NCI-H524 (cell line): ENCODE measurements at places on chromosomes 2 and 18.

DNA sequence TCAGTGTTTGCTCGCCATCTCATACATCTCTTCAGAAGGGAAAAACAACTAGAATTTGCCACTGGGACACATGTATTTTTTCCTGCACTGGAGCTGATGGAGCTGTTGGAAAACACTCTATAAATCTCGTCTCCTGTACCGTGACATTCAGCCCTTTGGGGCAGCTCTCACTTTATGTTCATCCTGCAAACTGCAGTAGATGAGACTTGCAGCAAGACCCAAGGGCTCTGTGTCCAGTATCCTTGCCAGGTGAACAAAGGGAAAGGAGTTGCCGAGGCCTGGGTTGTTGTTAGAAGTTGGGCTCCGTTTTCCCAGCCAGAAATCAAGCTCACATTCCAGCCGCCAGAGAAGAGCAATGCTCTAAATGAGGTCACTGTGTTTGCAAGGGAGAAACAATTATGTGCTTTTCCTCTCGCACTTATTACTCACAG lies 285.1 kb downstream of the SLC4A3 start:
- no peak for DNase-seq

GRCh38 chr2:12921321-12921720 lies 204.6 kb downstream of the TRIB2 start:
- DNase-seq: no peak

GRCh38 chr18:44424645-44425035 lies 256.0 kb upstream of the SETBP1 start:
- no peak for DNase-seq

DNA sequence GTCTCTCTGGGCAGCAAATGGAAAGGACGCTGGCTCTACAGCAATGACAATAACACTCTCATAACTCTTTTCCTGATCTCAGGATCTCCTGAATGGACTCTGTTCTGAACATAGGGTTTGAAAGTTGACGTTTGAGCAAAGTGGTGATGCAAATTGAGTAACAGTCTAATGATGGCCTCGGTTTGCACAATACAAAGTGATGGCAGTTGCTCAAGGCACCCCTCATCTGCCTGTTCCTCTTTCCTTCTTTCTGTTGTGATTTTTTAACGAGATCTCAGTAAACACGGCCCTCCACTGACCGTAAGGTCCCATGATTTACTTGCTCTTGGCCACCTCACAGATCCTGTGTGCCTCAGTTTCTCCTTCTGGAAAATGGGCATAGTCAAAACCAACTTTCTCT lies 303.6 kb downstream of the SLC8A1 start:
- DNase-seq: no peak

DNA sequence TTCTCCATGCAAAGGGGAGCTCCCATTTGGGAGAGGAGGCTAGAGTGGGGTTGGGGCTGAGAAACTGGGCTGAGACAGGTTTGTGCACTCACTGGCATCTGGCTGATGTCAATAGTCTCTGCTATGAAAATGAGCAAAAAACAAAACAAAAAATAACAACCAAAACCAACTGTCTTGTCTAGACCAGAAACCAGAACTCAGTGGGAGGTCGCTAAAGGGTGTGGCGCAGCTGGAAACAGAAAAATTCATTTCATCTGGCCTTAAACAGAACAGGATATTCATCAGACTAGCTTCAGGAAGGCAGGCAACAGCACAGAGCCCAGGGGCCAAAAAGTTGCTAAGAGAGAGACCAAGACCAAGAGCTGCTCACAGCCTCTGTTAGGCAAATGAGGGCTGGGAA lies 126.1 kb downstream of the THNSL2 start:
- DNase-seq: no peak

DNA sequence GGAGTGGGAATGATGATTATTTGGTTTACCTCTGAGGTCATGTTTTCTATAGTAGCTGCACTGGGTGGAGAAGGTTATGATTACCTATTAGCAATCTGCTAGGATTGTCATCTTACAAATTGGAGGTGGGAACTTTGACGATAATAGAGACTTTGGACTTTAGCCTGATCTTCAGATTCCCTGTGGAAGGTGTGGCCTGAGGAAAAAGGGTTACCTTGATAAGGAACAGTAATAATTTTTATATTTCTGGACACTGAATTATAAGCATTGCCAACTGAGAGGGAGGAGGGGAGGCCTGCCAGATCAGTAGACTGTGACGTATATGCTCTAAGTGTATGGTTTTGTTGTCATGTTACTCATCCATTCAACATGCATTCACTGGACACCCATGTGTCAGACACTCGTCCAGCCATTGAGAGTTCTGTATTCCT lies 183.4 kb upstream of the FOSL2 start:
- DNase-seq: no peak

- DNase-seq: no peak
Measured at GRCh38 chr18:59502274-59503175, 143.5 kb upstream of the LMAN1 start.

GRCh38 chr2:146623771-146624170 lies 1221.1 kb upstream of the ACVR2A start:
- DNase-seq: no peak

GRCh38 chr2:121947674-121948073 lies 192.2 kb downstream of the TSN start:
- peak; percentile 52 for DNase-seq

- no peak for DNase-seq
Measured at GRCh38 chr2:190759749-190760213, 110.9 kb downstream of the NAB1 start.

GRCh38 chr2:190043441-190043840 lies 19.1 kb downstream of the MSTN start:
- DNase-seq: no peak

DNA sequence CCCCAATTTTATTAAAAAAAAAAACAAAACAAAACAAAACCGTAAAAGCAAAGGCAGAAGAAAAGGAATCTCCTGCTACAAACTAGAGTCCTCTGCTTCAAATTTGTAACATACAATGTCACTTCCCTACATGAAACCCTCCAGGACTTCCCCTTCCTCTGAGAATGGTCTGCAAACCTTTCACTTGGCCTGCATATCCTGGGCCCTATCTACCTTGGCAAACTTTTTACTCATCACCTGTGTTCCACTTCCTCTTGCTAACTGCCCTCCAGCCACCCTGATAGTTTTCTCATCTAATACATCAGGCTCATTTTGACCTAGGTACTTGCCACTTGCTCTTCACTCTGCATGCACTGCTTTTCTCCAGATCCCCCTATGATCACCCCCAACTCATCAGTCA lies 255.5 kb downstream of the ETAA1 start:
- no peak for DNase-seq

- no peak for DNase-seq
Measured at GRCh38 chr2:207467716-207468347, 61.9 kb upstream of the CREB1 start.

DNA sequence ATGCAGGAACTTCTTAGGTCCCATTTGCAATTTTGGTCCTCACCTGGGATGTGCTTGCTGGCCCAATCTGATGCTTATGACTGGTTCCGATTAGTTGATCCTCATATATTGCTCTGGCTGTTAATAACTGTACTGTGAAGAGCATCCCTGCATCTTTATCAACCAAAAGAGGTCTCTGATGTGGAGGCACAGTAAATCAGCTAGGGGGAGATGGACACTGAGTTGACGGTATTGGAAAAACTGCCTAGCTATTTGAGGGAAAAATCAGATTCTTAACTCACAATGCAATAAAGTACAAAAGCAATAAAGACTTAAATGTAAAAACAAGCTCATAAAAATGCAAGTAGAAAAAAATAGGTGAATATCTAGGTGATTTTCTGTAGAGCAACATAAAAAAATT lies 188.0 kb upstream of the TCF4 start:
- DNase-seq: no peak

GRCh38 chr2:207784898-207785297 lies 15.2 kb upstream of the FZD5 start:
- no peak for DNase-seq

DNA sequence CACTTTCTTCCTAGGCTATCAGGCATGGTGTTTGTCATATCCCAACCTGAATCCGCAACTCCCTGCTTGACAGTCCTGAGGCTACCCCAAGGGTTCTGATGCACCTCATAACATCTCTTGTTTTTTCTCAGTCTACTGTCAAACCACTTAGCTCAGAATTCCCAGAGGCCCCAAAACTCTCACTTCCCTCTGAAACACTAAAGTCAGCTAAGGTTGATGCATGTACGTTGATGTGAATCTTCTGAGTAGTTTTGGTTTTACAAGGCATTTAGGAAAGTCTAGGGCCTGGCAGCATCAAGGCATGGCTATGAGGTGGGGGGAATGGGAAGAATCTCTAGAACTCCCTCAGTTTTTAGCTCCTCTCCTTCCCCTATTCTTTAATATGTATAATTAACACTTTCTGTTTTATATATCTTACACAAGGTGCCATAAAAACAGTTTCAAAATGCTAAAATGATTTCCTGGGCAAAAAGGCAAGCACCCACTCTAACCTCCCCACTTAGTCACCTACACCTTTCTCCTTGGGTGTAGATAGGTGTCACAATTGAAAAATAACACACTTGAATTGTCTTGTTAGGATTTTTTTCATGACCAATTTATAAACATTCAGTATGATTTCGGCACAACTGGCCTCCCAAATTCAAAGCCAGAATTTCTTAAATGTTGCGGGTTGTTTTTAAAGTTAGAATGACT lies 71.4 kb upstream of the TANK start:
- no peak for DNase-seq

DNA sequence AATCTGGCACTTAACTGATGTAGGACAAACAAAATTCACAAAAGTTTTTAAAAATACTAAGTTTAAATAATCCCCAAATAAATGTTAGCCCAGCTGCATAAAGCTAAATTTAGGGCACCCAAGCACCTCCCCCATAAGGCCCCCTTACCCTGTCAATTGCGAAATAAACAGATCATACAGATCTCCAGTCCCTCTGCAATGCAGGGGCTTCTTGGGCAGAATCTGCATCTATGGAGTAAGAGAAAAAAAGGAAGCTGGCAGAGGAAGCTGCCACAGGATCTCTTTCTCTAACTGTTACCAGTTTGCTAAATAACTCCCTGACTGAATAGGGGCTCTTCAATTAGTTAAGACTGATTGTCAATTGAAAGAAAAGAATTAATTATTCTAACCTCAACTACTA lies 117.7 kb downstream of the MEMO1 start:
- DNase-seq: peak; percentile 21

GRCh38 chr2:152024477-152024876 lies 74.4 kb downstream of the CACNB4 start:
- DNase-seq: no peak

- no peak for DNase-seq
Measured at GRCh38 chr2:216485745-216486144, 12.9 kb upstream of the RPL37A start.

- DNase-seq: peak; percentile 25
Measured at GRCh38 chr2:11417946-11418585, 47.9 kb downstream of the E2F6 start.

- DNase-seq: peak; percentile 96
Measured at GRCh38 chr2:39516347-39517101, 79.4 kb upstream of the MAP4K3 start.

DNA sequence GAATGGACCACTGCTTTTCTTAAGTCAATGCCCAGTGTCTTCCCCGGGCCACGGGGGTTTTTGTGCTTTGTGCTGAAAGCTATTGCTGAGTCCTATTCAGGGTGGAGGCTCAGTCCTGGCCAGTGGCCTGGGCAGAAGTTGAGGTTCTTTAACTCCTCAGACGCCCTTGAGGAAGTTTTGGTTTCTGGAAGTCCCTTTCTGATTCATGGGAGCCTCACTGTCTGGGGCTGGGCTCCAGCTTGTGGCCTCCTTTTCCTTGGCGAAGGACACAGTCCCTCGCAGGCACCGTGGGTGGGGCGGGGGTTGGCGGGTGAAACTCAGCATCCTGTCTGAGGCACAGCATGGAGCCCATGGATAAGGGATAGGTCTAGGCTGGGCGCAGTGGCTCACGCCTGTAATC lies 465.2 kb upstream of the HS6ST1 start:
- DNase-seq: no peak

GRCh38 chr2:222707689-222708273 lies 36.3 kb downstream of the MOGAT1 start:
- DNase-seq: no peak

DNA sequence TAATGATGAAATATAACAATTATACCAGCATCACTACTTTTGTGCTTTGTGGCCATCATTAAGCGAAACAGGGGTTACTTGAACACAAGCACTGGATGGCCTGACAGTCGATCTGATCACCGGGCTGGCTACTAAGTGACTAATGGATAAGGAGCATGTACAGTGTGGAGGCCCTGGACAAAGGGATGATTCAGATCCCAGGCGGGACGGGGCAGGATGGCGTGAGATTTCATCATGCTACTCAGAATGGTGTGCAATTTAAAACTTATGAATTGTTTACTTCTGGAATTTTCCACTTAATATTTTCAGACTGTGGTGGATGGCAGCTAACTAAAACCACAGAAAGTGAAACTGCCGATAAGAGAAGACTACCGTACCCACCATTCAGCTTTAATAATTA lies 7.0 kb upstream of the CLIP4 start:
- no peak for DNase-seq

- DNase-seq: no peak
Measured at GRCh38 chr2:18046558-18047212, 168.2 kb downstream of the KCNS3 start.

DNA sequence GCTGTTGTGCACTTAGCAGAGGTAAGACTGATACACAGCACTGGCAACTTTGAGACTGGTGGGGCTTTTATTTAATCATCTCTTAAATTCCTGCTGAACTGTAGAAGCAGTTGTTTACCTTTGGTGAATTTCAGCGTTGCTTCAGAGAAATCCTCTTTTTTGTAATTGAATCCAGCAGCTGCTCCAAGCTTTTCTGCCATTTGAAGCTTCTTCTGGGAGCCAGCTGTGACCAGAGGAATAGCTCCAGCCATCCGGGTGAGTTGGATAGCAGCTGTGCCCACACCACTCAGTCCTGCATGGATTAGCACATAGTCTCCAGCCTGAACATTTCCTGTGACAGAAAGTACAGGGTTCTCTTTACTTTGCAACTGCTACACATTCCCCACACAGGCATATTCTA lies 3.9 kb downstream of the TP53I3 start:
- DNase-seq: peak; percentile 44

- no peak for DNase-seq
Measured at GRCh38 chr2:153588408-153588807, 109.8 kb upstream of the RPRM start.

DNA sequence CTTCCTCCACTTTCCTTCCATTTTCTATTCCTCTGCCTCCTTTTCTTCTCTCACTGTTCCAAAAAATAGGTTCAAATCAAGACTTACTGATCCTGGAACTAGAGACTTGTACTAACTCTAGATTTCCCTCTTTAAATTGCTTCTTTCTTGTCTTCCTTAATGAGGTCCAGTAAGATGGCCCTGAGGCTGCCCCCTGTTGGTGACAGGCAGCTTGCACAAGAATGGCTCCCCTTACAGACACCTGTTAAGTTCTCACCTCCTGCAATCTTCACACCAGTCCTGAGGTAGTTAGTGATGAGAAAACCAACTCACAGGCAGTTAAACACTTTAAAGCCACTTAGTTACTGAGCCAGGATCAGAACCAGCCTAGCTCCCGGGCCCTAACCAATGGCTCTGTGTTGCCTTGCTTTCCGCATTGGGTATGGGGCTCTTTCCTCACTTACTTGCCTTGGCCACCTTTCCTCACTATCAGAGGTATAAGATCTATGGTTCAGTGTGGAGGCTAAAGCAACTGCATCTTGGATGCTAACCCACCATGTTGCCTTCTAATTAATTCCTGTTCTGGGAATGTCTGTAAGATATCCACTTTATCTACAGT lies 130.6 kb downstream of the AKAIN1 start:
- no peak for DNase-seq

GRCh38 chr2:162369551-162369950 lies 25.6 kb downstream of the GCA start:
- no peak for DNase-seq

GRCh38 chr18:8756571-8756970 lies 51.2 kb downstream of the MTCL1 start:
- no peak for DNase-seq
